ENCODE measurements at places on chromosomes 3 and 15. TPM values are rescaled to one million over a fixed set of nuclear protein-coding genes. Genes with fewer than 3 reads are reported as not detected.

The CTSH gene
- total RNA-seq, result 55.6 TPM

The GOLGA6B gene
- not detected for total RNA-seq

The MAGI1 gene
- 76.4 TPM for total RNA-seq

The FOXB1 gene
- total RNA-seq, result not detected
